ENCODE measurements at places on chromosomes 1 and 21.
A peak's percentile ranks its signal among the peaks of the same experiment; 100 is the strongest.

DNA sequence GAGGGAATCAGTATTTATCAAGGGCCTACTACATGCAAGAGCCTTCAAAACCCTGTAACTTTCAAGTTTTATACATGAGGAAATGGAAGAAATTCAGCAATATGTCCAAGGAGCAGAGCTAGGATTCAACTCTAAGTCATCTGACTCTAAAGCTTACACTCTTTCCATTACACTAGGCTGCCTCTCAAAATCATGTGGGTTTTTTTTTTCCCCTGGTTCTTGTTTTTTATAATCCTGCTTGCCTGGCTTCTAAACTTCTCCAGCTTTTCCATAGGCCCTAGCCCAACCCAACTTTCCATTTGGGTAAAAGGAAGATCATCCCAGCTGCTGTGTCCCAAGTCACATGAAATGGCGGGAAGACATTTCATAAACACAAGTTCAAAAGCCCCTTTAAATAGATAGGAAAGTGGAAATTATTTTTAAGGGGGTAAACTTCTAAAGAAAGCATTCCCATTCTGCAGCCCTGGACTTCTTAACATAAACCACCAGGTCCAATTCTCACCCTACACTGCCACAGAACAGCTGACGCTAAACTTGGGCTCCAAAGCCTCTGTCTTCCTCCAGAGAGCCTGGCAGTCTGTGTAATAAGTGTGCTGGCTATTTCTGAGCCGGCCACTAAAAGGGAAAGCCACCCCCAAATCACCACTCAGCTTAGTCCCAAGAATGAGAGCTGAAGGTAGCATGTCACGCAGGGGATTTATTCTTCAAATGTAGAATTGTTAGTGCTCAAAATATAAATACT, 46.9 kb downstream of the ITPKB start:
- DNase-seq, result no peak

- DNase-seq, result no peak
These were observed 261.6 kb downstream of the SPATA17 start for GRCh38 chr1:217892750-217893149.

DNA sequence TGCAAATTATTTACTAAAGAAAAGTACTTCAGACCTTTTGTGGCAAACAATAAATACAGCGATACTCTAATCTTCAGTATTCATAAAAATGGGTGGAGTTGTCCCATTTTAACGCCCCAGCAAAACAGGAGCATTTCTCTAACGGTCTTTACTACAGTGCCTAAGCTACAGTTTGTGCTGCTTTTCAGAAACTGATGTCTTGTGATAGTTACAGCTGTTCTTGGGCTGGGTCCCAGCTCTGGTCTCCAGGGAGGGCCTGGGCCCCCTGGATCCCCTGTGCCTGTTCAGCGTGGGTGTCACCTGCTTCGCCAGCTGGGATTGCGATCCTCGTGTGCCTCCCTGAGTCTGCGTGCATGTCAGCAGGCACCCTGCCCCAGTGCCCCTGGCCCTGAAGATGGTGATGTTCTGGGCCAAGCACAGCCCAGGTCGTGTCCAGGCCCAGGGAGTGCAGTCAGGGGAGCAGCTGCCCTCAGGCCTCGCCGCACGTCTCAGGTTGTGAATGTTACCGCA, 64.0 kb upstream of the DIP2A start:
- DNase-seq, result no peak

GRCh38 chr1:2855206-2856065, 53.9 kb upstream of the TTC34 start:
- DNase-seq, result no peak

DNA sequence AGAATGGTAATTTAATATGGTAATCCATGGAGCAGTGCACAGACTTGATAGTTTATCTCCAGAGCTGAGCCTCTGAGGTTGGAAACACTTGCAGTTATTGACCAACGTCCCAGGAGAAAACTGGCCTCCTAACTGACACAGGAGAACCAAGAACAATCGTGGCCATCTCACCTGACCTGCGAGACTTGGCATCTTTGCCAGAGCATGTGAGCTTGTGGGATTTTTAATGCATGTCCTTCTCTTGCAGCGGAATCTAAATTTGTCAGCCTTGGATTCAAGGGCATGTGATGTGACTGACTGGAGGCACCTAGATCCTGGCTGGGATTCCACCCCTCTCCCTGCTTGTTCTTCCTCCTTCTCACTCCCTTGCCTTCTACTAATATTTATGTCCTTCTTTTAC, 27.8 kb upstream of the SLC26A9 start:
- no peak for DNase-seq

- DNase-seq, result no peak
These were observed 3.5 kb upstream of the LHX9 start for GRCh38 chr1:197913495-197914276.

DNA sequence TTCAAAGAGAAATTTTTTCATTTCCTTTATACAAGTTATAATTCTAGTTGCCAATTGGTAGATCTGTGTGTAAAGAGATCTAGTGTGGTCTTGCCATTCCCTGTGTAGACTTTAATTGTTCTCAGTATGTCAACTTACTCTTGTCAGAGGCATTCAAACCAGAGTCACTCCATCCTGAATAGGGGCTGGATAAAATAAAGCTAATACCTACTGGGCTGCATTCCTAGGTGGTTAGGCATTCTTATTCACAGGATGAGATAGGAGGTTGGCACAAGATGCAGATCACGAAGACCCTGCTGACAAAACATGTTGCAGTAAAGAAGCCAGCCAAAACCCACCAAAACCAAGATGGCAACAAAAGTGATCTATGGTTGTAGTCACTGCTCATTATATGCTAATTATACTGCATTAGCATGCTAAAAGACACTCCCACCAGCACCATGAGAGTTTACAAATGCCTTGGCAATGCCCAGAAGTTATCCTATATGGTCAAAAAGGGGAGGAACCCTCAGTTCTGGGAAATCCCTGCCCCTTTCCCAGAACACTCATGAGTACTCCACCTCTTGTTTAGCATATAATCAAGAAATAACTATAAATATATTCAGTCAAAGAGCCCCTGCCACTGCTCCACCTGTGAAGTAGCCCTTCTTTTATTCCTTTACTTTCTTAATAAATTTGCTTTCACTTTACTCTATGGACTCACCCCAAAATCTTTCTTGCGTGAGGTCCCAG, 74.0 kb upstream of the ADAMTS5 start:
- no peak for DNase-seq

GRCh38 chr1:74699331-74699730, 25.7 kb upstream of the ERICH3 start:
- no peak for DNase-seq

- DNase-seq, result no peak
These were observed 96.1 kb downstream of the TEX35 start for GRCh38 chr1:178609015-178609414.

DNA sequence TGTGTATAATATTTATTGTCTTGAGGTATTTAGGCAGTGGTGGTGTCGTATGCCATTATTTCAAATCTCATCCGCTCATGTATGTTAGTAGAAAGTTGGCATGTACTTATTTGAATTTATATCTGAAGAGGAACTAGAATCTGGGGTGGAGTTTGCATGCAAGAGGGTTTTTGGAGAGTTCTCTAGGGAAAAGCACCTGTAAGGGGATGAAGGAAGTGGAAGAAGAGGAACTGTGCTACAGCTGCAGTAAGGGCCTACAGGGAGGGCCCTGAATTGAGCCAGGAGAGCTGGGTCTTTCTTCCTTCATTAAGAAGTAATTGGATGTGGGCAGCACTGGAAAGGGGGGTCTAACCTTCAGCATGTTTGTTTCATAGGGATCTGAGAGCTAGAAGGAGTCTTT, 197.2 kb downstream of the HMCN1 start:
- DNase-seq, result no peak

GRCh38 chr1:153976819-153977249, 640 bp downstream of the JTB start:
- DNase-seq, result no peak

- DNase-seq, result no peak
These were observed 685.0 kb downstream of the ADGRL2 start for GRCh38 chr1:82485591-82486369.

DNA sequence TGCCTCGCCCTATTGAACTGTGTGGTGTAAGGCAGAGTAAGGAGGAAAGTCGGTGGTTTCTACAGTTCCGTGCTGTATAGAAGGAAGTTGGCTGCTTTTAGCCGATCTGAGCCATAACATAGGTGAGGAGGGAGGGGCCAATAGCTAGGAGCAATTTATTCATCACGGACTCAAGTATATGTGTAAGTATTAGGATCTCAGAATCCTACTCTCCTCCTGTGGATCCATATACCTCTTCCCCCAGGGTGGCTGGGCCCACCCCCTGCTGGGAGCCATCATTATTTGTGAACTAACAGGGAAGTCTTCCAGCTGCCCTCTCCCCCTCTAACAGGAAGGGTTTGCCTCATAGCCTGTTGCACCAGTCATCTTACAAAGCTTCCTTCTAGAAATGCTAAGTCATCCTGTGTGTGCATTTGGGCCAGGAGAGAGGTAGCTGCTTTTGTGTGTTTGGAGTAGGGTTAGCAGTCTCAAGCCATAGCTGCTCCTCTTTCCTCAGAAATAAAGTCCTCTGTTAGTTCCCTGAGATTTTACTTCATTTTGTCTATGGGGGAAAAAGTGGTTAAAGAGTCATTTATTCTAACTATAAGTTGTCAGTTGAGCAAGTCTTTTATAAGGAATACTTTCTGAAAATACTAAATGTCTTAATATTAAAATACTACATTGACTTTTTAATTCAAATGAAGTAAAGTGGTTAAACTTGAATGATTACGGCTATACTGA, 14.9 kb upstream of the CENPS start:
- no peak for DNase-seq

DNA sequence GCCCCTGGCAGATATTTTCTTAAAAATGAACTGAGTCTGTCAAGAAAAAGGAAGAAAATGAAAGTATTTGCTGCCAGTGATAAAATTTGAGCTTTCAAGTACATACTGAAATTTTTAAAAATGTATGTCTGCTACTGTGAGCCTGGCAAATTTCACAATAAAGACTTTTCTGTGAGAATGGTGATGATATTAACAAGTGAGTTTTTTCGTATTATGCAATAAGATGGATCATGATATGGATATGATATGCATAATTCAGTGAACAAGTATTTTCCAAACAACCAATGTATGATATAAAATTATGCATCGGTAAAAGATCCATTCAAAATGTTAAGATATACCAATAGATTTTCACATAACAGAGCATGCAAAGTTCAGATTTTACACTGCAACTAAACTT, 15.9 kb downstream of the ST7L start:
- DNase-seq, result no peak

- no peak for DNase-seq
These were observed 664.3 kb upstream of the B3GALT2 start for GRCh38 chr1:193850745-193851144.

GRCh38 chr21:45454926-45455673, 50.1 kb downstream of the COL18A1 start:
- no peak for DNase-seq

GRCh38 chr1:8348777-8349472, 31.0 kb downstream of the SLC45A1 start:
- DNase-seq, result peak; percentile 55

GRCh38 chr1:172224871-172225270, 195.6 kb upstream of the C1orf105 start:
- no peak for DNase-seq

GRCh38 chr1:71753746-71754145, 528.6 kb downstream of the NEGR1 start:
- DNase-seq, result no peak

DNA sequence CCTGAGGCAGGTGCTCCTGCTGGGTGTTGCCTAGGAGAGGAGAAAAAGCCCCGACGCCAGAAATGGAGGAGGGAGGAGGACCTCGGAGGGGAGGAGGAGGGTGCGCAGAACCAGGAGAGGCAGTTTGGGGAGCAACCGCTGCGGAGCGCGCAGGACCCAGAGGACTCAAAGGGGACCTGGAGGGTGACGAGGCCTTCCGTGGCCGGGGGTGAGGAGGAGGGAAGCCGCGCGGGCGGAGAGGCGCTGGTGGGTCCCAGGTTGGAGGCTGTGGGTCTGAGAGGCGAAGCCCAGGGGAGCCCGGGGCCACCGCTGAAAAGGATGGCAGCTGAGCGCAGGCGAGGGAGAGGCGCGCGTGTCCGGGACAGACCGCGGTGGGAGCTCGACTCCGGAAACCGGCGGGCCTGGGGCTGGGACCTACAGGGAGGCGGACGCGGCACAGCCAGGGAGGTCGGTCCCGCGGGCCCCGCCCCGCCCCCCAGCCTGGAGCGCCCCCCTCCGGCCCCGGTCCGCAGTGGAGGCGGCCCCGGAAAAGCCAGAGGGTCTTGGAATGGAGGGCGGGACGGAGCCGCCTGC, 15.1 kb downstream of the RNF223 start:
- DNase-seq, result no peak

DNA sequence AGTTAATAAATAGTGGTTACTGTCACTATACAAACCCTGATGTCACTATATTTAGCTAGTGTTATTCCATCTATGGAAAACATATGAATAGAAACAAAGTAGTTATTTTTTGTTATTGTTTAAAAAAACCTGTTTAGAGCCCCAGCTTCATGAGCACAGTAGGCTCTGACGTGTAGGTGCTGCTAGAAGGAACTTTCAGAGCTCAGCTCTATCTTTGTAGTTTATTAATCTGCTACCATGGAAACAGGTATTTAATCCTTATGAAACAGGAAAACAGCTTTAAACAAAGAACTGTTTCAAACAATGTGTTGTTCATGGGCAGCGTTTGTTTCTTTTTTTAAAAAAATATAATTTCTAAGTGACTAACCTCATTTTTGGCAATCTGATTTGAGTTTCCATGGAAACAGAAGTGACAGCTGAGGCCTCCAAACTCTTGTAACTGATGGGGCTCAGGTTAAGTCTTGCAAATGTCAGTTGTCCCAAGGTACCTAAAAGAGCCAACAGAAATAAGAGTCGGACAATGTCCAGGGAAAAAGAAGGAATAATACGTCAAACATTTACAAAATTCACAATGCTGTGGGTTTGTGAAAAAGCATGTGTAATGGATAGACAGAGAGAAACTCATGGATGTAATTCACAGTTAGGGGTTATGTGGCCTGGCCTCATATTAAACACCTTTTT, 162.0 kb upstream of the C21orf91 start:
- no peak for DNase-seq

DNA sequence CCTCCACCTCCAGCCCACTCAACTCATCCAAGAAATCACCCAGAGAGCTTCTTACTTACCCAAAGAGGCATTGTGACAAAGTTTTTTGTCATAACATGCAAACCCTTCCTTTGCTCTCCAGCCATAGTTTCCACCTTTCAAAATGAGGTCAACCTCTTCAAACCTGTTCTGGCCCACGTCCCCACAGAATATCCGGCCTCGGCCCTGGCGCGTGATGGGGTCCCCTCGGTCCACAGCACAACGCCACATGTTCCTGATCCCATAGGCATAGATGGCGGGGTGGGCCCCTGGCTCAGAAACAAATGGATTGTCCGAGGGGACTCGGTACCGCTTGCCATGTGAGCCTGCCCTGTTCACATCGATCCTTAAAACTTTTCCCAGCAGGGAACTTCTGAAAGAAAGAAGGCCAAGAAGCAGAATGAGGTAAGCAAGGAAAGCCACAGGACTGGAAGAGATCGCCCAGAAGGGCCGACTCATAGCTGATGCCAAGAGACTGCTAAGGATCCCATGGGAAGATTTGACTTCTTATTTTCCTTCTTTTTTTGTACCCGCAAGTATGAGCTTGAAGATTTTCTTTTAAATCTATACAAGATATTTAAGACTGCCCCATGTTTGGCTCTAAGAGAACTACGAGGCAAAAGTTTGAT, 7.8 kb downstream of the HHIPL2 start:
- DNase-seq, result no peak

Data from activated effector memory CD4-positive, alpha-beta T cell treated with Interleukin-2 at 50 U/mL for 16 hours (primary cell).